ENCODE measurements at places on chromosomes 11 and 22.
A peak's percentile ranks its signal among the peaks of the same experiment; 100 is the strongest.

GRCh38 chr11:133545199-133545803, 13.0 kb upstream of the OPCML start:
- ATAC-seq = no peak

DNA sequence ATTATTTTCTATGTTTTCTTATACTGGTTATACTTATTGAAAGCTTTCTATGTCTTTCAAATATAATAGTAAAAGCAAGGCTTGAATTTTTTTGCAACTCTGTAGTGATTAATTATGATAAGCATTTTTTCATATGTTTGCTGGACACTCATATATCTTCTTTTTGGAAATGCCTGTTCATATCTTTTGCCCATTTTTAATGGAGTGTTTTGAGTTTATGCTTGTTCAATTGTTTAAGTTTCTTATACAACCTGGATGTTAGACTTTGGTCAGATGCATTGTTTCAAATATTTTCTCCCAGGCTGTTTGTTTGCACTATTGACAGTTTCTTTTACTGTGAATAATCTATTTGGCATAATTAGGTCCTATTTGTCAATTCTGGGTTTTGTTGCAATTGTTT, 11.9 kb downstream of the OR52H1 start:
- no peak for ATAC-seq

GRCh38 chr22:42595434-42595833, 19.2 kb downstream of the POLDIP3 start:
- no peak for ATAC-seq

DNA sequence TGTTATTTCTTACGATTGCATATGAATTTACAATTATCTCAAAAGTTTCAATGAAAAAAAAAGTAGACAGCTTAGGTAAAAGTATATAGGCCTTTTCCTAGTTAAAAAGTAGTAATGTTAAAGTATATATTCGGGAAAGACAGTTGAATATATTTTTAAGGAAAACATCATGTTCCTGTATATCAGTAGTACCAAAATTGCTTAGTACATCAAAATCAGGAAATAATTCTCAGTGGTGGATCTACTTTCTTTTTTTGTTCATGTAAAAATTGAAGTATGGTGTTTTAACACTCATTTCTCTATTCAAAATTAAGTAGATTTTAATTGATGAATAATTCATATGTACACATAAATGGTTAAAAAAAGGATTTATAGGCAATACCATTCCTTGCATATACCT, 73.9 kb downstream of the USP47 start:
- ATAC-seq = no peak

DNA sequence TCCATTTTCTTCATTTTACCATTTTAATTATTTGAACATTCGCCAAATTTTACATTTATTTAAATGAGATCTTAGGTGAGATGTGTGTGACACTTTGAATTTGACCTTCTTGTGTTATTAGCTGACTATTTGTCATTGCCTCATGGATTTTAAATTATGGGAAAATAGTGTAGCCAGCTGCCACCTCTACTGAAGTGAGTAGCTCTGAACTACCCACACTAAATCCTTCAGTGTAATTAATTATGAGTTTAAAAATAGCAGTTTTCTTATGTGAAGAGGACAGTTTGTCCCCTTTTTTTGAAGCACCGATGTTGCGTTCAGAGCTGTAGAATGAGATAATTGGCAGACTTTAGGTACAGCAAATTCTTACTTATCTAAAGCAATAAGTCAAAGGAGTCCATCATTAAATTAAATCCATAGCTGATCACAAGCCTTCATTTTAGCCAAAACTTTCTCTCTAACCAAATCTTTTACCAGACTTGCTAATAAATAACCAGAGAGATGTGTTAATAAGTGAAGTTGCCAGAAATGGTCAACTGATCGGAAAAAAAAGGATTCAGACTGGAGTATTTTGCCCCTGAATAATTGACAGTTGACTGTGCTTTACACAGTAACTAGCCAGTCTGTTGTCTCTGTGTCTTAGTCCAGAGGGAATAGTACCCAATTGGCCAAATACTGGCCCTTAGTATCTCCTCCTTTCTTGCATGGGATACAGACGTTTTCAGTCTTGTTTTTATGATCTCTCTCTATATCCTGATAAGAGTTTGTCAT, 75.0 kb downstream of the ZC3H12C start:
- no peak for ATAC-seq

DNA sequence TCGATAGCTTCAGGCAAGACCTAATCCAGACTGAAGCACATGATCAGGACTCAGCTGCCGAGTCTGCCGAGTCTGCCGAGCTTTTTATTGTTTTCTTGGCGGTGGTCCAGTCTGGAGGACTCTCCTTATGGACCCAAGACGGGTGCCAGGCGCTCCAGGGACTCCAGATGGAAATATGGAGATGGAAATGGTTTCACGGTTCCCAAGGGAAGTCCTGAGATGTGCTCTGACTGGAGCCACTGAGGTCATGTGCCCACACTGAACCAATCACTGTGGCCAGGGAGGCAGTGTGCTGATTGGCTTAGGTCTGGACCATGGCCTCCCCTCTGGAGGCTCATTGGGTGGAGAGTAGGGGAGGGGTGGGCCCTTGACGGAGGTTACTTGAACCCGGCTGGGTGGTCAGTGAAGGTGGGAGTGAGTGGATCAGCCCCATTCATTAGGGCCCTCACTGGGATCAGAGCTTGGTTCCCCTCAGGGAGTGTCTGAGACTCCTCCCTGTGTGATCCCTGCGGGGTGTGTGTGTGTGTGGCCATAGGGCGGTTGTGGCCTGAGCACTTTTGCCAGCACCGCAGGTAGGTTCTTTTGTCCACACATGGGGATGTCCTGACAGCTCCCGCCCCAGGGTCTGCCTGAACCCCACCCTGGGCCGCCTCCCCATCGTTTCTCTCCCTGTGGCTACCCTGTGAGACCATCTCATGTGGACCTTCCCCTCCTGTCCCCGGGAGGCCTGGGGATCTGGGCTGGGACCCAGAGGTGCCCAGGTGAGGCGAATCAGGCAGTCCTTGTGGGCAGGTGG, 14.0 kb downstream of the RPS6KA4 start:
- peak; percentile 3 for ATAC-seq

DNA sequence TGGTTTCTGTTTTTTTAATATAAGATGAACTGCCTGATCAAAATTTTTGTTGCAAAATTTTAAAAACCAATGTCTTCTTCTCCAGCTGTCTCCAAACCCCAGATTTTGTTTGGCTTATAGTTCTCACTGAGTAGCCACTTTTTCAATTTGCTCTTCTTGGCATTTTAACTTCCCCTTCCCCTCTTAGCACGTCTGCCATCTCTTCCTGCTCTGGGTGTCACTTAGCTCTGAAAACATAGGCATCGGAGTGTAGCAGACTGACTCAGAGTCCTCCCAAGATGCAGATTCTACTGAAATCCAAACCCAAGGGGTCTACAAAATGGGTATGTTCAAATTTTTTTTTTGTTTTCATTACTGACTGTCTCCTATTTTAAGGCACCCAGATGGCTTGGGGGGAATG, 270.3 kb upstream of the KIRREL3 start:
- ATAC-seq = no peak

DNA sequence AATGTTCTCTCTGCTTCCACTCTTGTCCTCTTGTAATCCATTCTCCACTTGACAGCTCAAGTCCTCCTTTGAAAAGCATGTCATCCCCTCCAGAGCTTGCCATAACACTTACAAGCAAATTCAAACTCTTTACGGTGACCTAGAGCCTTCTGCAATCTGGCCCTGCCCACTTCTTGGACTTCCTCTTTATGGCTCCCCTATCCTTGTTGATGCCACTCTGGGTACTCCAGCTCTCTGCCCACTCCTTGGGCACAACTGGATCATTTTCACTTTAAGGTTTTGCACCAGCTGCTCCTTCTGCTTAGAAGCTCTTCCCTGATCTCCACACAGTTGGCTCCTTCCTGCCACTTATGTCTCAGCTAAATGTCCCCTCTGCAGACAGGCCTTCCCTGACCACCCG, 217.9 kb downstream of the DSCAML1 start:
- no peak for ATAC-seq

- no peak for ATAC-seq
Measured at GRCh38 chr11:11076276-11076675, 218.4 kb upstream of the ZBED5 start.

- ATAC-seq = no peak
Measured at GRCh38 chr22:47315862-47316419, 553.5 kb downstream of the TBC1D22A start.

- ATAC-seq = no peak
Measured at GRCh38 chr11:14384338-14384737, 25.4 kb upstream of the RRAS2 start.

DNA sequence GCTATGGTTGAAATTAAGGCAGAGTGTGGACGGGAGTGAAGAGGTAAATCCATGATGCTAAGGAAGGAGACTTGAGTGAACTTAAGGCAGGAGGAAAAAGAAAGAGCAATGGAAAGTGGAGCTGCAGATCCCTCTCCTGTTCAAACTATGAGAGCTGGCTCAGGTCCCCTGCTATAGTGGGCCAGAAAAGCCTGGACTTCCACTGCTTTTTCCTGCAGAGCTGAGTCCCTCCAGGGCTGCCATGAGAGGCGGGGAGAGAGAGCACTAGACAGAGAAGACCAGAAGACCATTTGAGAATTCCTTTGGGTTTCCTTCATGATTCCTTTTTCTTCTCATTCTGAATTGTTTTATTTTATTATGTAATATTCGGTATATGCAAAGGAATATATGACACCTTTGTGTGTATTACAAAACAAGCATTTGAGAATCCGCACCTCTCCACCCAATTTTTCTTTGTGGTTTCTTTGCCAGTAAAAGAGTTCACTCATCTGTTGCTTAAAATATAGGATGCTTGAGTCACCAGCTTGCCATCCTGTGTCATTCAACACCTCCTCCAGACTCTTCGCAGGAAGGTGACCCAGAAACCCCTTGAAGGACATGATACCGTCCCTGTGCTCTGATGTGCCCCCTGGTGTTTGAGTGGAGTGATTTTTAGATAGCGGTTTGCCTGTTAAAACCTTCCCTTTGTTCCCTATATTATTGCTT, 24.4 kb downstream of the SREBF2 start:
- ATAC-seq = peak; percentile 32

GRCh38 chr11:72150882-72151281, 15.4 kb downstream of the FOLR3 start:
- ATAC-seq = no peak

DNA sequence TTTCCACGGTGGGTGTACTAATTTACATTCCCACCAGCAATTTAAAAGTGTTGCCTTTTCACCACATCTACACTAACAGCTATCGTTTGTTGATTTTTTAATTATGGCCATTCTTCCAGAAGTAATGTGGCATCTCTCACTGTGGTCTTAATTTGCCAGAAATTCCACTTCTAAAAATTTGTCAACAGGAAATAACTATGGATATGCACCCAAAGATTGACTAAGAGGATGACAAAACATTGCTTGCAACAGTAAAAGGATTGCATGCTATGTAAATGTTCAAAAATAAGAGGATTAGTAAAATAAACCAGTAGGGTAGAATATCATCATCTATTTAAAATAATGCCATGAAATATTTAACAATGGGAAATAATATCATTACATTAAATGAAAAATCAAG, 219.5 kb downstream of the DCDC1 start:
- no peak for ATAC-seq

GRCh38 chr11:34299284-34299972, 58.4 kb downstream of the ABTB2 start:
- no peak for ATAC-seq

- no peak for ATAC-seq
Measured at GRCh38 chr11:119509282-119509841, 86.4 kb upstream of the THY1 start.

Measured in stimulated activated memory B cell treated with anti-CD40 and anti-IgM and Interleukin-4, amounts not matched to agents 10 μg/mL and 1 μg/mL and 100 μg/mL, for 72 hours (primary cell).